Small intestine (tissue), 16 donors: ENCODE measurements at places on chromosomes 1 and 21. TPM values are rescaled to one million over a fixed set of nuclear protein-coding genes. Genes with fewer than 3 reads are reported as not detected.

The LUZP1 gene
- 21.7 TPM for polyA plus RNA-seq

The SAMD11 gene
- polyA plus RNA-seq: 8.8 TPM

The ELAVL4 gene
- 7.5 TPM for polyA plus RNA-seq

The TMPRSS15 gene
- 27.0 TPM for polyA plus RNA-seq

GRCh38 chr1:7145947-7146346 is 360.7 kb downstream of the CAMTA1 start:
- no peak overlapping the region for H3K4me3 ChIP-seq
- no peak overlapping the region for H3K27ac ChIP-seq
- H3K27me3 ChIP-seq: peaks cover 6% of the 10 kb centered on the region
- no peaks in the 10 kb centered on the region for H3K4me1 ChIP-seq
- no peak for DNase-seq

GRCh38 chr1:222167111-222167510 is 380.8 kb downstream of the HHIPL2 start:
- no peaks in the 10 kb centered on the region for H3K36me3 ChIP-seq
- H3K4me3 ChIP-seq: no peak overlapping the region
- peak; percentile 8 for DNase-seq
- no peaks in the 10 kb centered on the region for H3K4me1 ChIP-seq

- no peak overlapping the region for H3K27ac ChIP-seq
- no peaks in the 10 kb centered on the region for H3K4me1 ChIP-seq
- no peaks in the 10 kb centered on the region for H3K27me3 ChIP-seq
- DNase-seq: peak; percentile 43
- H3K36me3 ChIP-seq: no peaks in the 10 kb centered on the region
Observed at GRCh38 chr21:45923146-45923545, 58.4 kb upstream of the COL6A1 start.

DNA sequence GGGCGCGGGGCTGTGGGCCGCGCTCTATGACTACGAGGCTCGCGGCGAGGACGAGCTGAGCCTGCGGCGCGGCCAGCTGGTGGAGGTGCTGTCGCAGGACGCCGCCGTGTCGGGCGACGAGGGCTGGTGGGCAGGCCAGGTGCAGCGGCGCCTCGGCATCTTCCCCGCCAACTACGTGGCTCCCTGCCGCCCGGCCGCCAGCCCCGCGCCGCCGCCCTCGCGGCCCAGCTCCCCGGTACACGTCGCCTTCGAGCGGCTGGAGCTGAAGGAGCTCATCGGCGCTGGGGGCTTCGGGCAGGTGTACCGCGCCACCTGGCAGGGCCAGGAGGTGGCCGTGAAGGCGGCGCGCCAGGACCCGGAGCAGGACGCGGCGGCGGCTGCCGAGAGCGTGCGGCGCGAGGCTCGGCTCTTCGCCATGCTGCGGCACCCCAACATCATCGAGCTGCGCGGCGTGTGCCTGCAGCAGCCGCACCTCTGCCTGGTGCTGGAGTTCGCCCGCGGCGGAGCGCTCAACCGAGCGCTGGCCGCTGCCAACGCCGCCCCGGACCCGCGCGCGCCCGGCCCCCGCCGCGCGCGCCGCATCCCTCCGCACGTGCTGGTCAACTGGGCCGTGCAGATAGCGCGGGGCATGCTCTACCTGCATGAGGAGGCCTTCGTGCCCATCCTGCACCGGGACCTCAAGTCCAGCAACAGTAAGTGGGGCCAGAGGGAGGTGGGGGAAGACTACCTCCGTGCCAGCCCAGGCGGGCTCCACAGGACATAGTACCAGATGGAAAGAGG is 808 bp downstream of the MAP3K21 start:
- H3K36me3 ChIP-seq: peaks cover 3% of the 10 kb centered on the region
- peak overlapping the region; percentile 74 for H3K4me3 ChIP-seq
- H3K27ac ChIP-seq: peak overlapping the region; percentile 7
- DNase-seq: peak; percentile 81
